ENCODE measurements at places on chromosomes 11 and 22.

DNA sequence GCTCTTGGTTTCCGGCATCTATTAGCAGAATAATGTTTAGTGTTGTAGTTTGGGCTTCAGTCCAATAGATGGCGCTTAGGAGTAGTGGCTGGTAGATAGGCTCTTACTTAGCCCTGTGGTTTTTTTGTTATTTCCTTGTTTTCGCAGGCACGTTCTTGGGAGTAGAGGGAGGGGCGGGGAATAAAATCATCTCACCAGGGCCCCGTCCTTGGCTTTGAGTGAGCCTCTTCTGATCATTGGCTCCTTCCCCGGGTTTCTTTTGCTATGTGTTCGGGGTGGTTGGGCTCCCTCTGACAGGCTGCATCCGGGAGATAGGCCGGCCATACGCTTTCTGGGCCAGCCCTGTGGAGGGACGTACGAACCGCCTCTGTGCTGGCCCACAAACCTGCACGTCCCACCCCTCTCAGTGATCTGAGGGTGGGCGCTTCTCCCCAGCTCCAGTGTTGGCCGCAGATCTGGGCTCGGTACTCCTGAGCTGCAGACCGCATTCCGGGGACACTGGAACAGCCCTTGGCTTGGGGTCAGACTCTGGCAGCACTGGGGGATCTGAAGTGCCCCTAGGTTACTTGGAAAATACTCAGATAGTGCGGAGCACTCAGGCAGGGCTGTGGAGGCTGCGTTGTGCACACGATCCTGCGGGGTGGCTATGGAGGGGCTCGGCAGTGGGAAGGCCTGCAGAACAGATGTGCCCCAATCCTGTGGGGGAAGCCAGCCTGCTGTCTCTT is 217.0 kb downstream of the DYNC2H1 start:
- no peak for DNase-seq

DNA sequence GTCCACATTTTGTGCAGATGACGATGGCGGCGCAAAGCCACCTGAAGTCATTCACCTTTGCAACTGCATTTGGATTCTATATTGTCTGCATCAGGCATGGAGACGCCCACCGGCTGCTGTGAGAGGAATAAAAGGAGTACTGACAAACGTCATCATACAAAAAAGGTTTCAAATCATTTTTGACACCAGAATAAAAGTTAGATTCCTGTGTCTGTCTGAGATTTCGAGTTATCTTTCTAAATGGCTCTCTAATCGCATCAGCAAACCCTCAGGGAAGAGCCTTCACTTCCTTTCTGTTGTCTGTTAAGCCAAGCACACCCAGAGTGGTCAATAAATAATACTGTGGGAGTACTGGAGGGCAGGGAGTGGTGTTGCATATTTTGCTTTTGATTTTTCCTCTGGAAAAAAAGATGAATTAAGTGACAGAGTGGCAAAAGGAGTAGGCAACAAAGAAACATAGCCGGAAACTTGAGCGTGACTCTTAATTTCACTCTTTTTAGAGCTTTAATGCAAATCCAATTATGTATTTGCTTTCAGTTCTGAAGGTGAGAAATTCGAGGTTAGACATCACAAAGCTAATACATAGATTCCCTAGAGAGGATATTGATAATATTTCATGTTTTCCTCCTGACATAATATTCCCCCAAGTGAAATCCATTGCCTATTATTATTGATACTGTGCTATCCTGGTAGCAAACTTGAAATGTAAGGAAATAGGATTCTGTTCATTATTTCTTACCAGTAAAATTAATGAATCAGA is 150.8 kb upstream of the MTMR2 start:
- no peak for DNase-seq

- DNase-seq: no peak
Observed at GRCh38 chr11:64299847-64300648, at the start of gene CATSPERZ. Gene CATSPERZ (plus strand): TSS chr11:64300358. CDS start chr11:64300411, 53 bp downstream.

- no peak for DNase-seq
Observed at GRCh38 chr11:100865443-100866065, 178.5 kb downstream of the ARHGAP42 start.

DNA sequence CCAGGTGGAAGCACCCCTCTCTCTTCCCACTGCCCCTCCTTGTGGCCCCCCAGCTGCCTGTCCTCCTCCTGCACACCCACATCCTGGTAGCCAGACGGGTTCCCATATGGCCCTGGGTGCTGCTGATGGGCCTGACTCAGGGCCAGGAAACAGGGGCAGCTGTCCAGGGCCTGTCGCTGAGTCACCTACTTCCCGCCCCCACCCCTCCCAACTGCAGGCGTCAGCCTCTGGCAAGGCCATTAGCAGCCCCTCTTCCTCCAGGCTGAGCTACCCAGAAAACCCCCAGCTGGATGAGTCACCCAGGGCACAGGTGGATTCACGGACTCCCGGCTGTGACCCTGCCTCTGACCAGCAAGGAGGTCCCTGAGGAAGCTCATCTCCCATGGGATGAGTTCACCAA is 6.9 kb upstream of the GAL start:
- DNase-seq: no peak

- no peak for DNase-seq
Observed at GRCh38 chr22:37281646-37282384, 493 bp upstream of the CYTH4 start.

- peak; percentile 94 for DNase-seq
Observed at GRCh38 chr11:2888266-2888968, 2.8 kb upstream of the CDKN1C start.

GRCh38 chr11:113859665-113860064 is 15.7 kb downstream of the USP28 start:
- no peak for DNase-seq

- no peak for DNase-seq
Observed at GRCh38 chr11:640021-640706, 3.1 kb downstream of the DRD4 start.

DNA sequence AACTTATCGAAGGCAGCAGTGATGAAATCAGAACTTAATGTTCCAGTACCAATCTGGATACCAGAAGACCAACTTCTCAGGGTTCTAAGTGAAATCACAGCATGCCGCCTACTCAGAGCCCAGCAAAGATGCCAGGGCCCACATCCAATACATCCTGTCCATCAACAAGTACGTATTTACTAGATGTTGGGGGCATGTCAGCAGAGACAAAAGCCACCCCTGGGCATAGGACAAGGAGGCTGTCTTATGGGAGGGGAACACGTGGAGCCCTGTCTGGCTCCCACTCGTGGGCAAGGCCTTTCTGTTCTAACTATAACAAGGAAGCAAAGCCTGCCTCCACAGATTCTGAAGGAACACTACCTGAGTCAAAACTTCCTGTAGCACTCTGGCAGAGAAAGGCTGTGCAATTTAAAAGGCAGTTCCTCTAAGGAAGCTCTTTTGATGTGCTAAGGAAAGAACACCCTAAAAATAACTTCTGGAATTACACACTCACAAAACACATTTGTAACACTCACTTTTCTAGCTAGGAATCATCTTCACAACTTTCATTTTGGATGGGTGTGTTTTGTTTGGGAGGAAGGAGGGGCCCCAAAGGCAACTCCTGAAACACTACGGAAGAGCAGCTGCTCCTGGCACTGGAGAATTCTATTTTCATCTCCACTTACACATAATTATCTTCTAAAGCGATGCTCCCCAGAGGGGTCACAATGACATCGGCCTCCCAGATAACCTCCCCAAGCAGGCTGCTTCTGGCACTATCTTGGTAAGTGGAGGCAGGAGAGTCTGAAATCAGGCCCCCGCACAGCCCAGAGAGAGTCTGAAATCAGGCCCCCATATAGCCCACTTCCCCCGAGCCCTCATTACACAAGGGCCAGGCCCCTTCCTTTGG is 14.2 kb downstream of the SMCO4 start:
- peak; percentile 31 for DNase-seq

- DNase-seq: no peak
Observed at GRCh38 chr11:73245461-73245860, 26.7 kb upstream of the P2RY6 start.

GRCh38 chr11:58625826-58626460 is 3.5 kb downstream of the CNTF start:
- no peak for DNase-seq

GRCh38 chr11:94417386-94417987 is 16.3 kb upstream of the GPR83 start:
- DNase-seq: no peak

GRCh38 chr11:126495281-126496220 is 140.1 kb downstream of the ST3GAL4 start:
- DNase-seq: no peak

GRCh38 chr11:96620464-96621044 is 230.7 kb downstream of the JRKL start:
- no peak for DNase-seq

DNA sequence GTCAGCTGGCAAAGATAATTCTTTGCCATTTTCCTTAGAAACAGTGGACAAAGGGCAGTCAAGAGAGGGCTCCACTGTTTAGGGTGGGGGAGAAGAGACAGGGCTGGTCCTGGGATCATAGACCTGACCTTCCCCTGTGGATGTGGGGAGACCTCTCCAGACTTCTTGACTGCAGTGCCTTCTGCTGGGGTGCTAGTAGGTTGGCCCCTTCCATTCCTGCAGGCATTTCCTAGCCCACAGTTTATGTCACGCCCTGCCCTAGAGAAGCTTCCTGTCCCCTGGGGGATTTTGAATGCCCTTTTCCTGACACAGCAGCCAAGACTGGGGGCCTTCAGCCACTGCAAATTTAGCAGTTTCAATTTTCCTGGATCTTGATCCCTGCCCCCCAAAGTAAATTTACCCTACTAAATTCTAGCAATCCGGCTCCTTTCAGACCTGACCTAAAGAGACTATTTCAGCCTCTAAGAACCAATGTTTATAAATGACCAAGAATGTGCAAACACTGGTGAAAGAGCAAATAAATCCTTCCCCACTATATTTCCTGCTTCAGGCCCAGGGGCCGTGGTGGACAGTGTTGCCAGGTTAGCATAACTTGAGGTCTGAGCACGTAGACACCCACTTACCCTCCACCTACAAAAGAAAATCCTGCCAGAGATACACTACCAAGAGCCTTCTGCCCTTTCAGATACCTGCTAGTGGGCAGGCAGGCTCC is 58.4 kb downstream of the PPFIBP2 start:
- DNase-seq: no peak

DNA sequence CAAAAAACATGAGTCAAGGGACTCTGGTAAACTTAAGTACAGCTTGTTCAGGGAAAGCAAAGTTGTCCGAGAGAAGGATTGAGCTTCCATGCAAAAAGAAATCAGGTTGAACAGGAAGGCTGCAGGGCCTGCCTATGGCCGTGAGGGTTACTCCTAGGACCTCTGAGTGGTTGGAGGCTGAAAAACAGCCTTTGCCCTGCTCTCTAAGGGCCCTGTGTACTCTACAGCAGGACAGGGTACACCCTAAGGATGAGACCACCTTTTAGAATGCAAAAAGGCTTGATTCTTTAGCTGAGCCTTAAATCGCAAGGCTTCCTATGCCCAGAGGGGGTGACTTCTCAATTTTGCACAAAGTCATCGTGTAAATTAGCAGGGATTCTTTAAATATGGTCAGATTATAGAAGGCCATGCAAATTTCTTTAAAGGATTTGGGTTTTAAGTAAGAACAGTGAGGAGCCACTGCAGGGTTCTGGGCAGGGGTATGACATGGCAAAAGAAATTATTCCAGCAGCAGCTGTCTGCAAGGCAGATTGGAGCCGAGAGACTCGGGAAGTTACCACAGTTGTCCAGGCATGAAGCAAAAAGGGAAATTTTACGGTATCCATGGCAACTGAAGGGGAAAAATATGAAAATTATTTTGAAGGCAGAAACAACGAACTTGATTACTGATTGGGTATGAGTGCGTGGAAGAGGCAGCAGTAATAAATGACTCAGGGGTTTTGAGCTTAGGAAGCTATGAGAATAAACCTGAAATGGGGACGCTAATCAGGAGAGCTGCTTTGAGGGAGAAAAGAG is 91.8 kb downstream of the FAM76B start:
- DNase-seq: no peak

DNA sequence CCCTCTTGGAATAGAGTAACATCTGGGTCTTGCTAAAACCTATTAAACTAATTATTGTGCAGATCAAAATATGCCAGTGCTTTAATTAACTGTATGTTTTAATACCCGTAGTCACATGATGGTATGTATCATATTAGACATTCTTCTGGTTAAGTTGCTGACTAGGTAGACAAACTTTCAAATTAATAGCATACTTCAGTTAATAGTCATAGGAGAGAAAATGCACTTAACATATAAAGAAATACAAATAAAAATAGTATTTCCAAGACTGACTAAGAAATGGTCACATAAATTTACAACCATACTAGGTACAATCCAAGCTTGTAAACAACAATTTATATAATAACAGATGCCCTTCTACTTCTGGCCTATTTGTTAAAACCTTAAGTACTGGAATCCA is 7.6 kb upstream of the EXPH5 start:
- no peak for DNase-seq

GRCh38 chr22:34950489-34950888 is 115.5 kb upstream of the ISX start:
- no peak for DNase-seq

DNA sequence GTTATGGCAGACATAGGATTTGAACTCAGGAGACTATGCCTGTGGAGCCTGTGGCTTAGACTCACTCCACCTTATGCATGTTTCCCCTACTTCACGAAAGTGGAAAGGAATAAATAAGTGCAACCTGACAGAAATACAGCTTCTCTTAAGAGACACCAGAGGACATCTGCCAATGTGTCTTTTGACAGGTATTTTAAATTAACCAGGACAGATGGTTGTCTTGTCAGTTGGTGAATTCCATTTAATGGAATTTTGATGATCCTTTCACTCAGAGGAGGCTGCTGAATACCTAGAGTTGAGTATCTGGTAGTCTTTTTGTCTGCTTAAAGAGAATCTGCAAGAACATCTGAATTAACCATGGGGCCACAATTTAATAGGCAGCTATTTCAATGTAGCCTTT is 46.1 kb downstream of the NELL1 start:
- no peak for DNase-seq

DNA sequence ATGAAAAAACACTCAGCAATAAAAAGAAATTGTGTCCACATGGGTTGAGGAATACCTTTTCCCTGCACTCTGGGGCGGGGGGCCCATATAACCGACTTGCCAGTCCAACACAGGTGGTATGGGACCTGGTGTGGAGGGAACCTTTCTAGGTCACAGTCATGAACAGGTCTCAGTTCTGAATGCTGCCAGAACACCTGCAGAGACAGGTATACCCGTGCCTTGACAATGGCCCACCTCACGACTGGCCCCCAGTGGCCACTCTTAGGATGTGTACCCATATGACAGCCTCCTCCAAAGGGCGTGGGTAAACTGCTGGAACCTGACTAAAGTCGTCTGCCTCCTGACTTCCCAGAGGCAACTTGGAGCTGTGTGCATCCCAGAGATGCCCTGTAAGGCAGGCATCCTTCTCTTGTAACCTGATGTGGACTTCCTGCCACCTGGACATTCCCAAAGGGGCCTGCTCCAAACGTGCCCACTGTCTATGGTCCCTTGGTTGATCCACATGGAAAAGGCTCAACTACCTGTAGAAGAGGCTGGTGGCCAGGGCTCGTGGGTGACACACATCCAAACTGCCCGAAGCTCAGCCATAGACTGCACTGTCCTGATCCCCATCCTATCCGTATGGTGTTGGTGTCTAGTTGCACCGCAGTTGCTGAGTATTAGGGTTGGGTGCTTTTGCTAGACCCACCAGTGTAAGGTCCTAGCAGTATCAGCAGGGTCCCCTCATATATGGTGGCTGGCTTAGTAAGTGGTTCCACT is 859.3 kb downstream of the BRD1 start:
- peak; percentile 5 for DNase-seq

All from uterus (tissue), 4 donors.